ENCODE measurements at places on chromosomes 7 and 10.

DNA sequence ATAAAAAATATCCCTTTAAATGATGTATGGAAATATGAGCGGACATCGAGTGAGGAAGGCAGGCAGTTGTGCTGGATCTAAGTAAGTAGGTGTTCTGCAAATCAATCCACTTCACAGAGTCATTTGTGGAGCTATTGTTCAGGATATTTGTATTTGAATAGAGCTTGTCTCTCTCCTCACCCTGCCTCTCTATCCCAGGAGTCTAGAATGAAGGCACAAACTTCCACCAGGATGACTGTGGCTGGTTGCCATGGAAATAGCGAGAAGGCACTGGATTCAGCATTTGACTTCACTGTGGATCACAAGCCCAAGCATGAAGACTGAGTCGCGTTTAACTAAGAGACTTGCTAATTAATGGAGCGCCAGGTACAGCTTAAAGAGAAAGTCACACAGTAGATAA is 53.2 kb downstream of the NPY start:
- no peak for DNase-seq

- DNase-seq, result no peak
Measured at GRCh38 chr10:62170732-62171131, 97.9 kb downstream of the RTKN2 start.

DNA sequence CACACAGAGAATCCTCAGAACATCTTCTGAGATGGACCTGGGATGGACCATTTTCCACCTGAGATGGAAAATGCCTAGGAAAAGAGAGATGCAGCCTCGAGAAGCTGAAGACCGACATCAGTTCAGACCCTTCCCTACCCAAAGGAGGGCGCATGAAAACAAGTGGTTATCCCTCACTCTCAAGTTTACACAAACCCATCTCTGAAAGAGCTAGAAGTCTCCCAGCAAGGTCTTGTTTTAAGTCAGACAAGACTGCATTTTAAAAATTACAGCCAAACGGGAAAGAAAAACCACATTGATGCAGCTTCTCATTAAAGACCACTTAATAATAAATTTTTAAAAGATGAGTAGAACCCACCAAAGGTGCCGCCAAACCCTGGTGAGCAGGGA is 1.3 kb downstream of the RAPGEF5 start:
- DNase-seq, result no peak

GRCh38 chr10:96450529-96451207 is 63.1 kb downstream of the TLL2 start:
- no peak for DNase-seq

DNA sequence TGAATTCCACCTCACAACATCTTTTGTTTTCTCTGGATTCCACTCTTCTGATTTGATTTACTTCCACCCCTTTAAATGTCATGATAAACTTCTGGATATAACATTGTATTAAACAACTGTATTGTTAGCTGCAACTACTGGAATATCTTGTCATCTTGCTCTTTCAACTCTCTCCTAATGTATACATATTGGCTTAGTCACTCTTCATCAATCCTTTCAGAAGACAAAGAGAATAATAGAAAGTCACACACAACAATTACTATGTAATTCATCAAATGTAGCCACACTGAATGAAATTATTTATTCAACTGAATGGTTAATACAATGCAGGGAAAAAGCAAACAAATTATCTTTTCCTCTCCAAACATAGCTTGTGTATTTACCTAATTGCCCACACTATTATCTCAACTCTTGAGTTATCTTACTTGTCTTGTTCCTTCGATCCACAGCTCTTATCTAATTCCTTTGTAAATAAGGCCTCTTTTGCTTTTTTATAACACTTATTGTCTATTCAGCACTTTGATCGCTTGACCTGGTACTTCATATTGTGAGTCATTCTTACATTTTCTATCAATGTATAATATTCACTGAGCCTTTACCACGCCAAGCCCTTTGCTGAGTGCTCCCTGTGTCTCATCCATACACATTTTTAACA is 16.7 kb downstream of the SEMA3A start:
- DNase-seq, result no peak

GRCh38 chr10:10803278-10803677 is 214.4 kb upstream of the CELF2 start:
- no peak for DNase-seq

DNA sequence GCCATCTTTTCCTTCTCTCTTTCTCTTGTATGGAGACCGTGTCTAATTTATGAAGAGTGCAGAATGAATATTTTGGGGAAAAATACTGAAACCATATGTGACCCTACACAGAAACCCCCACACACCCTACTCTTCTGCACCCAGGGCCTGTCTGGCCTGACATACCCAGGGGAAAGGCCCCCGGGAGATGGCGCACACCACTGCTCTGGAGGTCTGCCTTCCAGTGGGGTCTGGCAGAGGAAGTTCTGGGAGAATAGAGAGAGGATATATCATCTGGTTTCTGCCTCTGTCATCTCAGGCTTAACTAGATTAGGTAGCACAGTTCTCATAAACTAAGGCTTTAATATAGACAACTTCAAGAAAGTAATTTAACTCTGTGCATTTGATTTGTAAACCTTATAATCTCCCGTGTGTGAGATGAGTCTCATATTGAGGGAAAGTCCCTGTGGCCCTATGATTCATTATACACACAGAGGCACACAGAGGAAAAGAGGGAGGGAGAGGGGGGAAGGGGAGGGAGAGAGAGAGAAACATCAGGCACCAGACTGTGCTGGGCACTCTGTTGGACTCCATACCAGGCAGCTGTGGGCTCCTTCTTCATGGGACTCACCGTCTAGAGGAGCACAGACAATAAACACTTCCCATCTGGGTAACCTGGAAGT is 123.3 kb downstream of the AOAH start:
- no peak for DNase-seq

DNA sequence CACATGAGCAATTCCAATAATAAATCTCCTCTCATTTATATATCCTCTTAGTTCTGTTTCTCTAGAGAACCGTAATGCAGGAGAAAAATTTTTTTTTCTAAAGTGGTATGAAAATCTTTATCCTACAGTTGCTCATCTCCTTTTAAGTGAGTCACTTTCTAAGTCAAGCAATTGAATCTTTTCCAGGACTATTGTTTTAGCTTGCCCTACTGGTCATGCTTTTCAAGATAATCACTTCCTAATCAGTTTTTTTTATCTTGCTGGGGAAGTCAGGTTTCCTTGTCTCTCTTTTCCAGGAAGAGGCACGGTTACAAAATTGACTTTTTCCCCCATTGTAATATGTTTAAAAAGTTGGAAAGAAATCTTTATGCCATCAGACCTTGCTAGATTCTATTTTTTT is 44.0 kb downstream of the INPP5F start:
- DNase-seq, result no peak

DNA sequence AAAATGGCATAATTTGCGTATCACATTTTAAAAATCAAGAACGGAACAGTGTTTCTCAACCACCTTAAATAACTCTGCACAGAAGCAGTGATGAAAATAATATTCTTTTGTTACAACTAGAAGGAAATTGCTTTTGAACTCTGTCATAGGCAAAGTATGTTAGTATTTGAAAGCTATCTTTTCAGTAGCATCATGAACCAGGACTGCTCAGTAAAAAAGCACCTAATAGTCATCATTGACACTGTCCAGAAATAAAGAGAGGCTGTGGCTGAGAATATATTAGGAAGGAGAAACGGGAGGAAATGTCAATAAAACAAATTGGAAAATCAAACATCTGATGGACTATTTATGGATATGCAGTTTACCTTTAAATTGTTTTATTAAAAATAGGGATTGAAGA is 237.2 kb upstream of the AKR1E2 start:
- DNase-seq, result no peak

- no peak for DNase-seq
Measured at GRCh38 chr10:87066865-87067264, 27.8 kb downstream of the GLUD1 start.

GRCh38 chr7:157879391-157879790 is 542.6 kb downstream of the DNAJB6 start:
- DNase-seq, result no peak

- DNase-seq, result no peak
Measured at GRCh38 chr10:4046030-4046429, 261.0 kb upstream of the KLF6 start.

DNA sequence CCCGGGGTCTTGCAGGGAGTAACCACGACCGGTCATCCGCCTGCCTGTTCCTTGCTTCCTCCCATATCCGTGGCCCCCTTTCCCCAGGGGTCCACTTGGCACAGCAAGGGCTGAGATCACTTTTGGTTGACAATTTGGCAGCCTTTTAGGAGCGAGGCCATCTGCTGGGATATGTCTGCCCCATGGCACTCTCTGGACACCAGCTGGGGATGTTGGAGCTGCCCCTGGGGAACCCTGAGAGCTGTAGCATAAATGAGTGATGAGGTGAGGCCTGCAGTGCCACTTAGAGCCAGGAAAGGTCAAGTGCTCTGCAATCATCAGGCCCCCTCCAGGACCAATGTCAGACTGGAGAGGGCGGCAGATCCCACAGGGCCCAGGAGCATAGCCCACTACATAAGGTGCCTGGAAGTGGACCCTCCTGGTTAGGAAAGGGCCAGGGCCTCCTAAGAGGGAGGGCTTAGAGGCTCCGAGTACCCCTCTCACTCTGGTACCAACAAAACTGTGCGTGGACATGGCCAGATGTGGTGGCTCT is 92.1 kb downstream of the HIP1 start:
- no peak for DNase-seq

DNA sequence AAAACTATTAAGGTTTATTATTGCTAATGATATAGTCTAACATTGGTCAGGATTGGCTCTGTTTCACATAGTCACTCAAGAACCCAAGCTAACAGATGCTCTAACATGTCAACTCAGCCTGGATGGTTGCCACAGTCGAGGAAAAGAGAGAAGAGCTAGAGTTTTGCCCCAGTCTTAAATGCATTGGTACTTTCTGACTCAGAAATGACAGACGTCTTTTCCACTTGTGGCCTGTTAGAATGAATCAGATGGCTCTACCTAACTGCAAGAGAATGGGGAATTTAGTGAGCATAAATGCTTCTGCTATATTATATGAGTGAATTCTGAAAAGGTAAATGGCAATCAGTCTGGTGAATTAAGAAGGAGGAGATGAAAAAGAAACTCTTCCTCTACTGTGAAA is 13.9 kb downstream of the HECTD2 start:
- DNase-seq, result no peak

DNA sequence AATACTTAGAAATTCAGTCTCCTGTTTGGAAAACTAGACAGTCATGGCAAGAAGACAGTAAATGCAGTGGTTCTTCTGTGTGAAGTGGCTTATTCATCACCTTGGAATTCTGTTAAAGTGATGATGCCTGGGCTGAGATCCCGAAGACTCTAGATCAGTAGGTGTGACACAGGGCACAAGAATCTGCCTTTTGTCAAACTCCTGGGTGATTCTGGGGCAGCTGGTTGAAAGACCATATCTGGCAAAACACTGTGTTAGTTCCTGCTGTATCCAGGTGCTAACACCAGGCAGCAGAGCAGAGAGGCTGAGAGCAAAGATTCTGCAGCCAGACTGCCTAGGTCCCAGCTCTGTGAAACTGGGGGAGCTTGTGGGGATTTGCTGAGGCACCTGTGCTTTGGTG is 26.5 kb downstream of the MRC1 start:
- no peak for DNase-seq

DNA sequence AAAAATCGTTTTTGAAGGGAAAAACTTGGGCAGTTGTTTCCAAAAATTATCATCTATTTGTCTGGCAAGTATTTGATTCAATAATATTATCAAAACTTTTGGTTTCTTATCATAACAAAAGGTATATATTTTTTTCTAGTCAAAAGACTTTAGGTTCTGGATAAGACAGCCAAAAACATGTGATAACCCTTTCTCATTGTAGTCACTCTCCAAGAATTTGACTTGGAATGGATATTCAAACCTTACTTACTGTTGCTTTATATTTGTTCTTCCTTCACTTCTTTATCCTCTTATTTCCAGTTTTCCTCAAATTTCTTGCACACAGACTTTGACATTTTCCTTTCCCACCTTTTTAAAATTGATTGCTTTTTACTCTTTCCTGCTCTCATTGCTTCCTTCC is 140.9 kb upstream of the FAM3C start:
- no peak for DNase-seq

DNA sequence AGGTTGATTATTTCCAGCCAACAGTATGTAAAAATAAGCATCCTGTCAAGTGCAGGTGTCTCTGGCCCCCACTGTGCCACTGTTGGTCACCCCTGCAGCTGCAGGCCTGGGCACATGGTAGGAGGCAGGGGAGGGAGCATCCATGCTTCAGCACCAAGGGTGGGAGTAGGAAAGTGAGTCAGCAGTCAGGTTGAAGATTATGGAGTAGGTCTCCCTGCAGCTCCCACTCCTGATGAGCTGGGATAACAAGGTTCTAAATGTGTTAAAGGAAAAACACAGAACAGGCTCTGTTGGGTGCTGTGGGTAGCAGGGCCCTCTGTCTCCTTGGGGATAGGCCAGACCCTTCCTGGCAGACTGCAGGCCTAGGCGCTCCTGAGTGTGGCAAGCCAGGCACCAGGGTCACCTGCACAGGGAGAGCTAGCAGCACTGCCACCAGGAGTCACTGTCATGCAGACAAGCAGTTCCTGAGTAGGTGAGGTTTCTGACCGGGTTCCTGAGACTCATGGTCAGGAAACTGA is 59.3 kb downstream of the NUDCD3 start:
- no peak for DNase-seq

DNA sequence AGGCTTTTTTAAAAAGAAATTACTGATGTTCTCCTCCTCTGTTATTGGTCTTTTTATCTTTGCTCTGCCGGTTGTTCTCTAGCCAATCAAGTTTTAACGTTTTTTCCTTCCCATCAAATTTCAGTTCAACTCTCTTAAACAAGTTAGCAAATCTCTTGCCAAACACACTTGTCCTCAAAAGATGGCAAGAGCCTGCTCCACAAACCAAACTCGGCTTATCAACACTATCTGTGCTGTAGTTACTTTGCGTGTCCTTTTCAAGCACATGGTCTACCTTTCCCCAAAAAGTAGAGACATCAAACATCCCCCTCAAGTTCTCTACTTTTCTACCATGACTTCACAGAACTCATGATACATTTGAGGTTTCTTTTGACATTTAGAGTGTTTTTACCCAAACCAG is 71.3 kb downstream of the OSBPL3 start:
- no peak for DNase-seq

DNA sequence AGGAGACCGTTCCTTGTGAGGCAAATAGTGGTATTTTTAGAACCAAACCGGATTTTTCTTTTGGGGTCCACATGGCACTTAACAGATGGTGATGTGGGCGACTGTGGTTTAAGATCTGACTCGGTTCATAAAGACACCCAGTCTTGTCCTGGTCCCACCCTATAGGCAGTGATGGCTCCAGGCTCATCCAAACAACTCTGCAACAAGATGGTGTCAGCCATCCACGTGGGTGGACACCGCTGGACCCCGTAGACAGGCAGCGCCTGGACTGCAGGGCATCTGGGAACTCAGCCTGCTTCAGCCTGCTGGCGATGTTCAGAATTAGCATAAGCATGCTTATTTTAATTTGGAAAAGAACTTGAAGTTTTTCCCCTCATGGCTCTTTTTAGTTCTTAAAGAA is 258.4 kb upstream of the FZD1 start:
- no peak for DNase-seq

Measured in T-helper 17 cell (primary cell).